ENCODE measurements at places on chromosomes 2 and 18.

DNA sequence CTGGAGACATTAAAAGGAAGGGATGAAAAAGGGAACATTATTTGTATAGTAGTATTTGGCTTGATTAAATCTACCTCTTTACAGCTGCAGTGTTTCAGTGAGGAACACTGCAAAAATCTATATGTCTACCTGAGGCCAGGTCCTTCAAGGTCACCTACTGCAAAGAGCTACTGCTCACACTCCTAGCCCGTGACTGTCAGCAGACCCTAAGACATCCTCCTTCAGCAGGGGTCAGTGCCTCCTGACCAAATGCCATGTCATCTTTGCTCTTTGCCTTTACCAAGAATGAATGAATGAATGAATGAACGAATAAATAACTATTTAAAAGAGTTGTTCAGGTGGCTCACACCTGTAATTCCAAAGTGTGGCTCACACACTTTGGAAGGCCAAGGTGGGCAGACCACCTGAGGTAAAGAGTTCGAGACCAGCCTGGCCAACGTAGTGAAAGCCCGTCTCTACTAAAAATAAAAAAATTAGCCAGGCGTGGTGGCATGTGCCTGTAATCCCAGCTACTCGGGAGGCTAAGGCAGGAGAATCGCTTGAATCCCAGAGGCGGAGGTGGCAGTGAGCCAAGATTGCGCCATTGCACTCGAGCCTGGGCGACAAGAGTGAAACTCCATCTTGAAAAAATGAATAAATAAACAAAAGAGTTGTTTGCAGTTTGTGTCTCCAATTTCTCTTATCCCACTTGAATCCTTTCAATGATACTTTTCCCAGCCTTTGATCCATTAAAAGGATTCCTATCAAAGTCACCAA lies 84.3 kb upstream of the GRB14 start:
- H3K27me3 ChIP-seq = no peaks in the 10 kb centered on the region
- no peaks in the 10 kb centered on the region for H3K36me3 ChIP-seq
- H3K4me1 ChIP-seq = no peaks in the 10 kb centered on the region
- H3K27ac ChIP-seq = no peak overlapping the region
- no peak overlapping the region for H3K4me3 ChIP-seq

DNA sequence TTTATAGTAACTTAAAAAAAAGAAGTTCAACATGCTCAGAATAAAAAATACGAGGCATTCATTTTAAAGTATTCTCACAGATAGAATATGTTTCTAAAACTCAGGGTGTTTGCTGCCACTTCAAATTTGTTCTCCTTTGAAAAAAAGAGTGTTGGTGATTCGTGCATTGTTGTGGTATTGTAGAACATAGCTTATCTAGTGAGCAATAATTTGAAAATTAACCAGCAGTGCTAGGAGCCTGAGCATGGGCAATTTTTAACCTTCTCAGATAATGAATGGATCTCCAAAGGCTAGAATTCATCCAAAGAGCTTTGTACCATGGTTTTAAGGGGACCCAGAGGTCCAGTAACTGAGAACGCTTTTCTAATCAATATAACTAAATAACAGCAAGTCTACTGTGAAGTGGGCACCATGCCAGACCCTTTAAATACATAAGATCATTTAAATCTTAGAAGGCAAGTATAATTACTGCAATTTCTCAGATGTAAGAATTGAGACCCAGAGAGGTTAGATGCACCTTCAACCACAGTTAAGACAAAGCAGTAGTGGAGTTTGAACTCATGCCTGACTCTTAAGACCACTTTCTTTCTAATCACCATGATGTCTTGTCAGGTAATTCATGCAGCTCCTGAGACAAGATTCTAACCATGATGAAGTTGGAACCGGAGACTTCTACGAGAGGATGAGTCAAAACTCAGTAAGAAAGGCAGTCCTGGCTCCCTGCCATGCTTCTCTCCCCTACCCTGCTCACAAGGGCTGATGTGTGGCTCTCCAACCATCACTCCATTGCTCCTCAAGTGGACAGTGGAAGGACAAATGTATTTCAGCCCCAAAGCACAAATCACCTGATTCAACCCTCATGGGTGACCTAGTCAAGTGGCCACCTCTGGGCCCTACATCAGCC lies 3.4 kb downstream of the CYRIA start:
- no peak overlapping the region for H3K4me3 ChIP-seq
- peaks cover 24% of the 10 kb centered on the region for H3K27me3 ChIP-seq
- no peak for DNase-seq
- peaks cover 20% of the 10 kb centered on the region for H3K4me1 ChIP-seq
- H3K27ac ChIP-seq = no peak overlapping the region

DNA sequence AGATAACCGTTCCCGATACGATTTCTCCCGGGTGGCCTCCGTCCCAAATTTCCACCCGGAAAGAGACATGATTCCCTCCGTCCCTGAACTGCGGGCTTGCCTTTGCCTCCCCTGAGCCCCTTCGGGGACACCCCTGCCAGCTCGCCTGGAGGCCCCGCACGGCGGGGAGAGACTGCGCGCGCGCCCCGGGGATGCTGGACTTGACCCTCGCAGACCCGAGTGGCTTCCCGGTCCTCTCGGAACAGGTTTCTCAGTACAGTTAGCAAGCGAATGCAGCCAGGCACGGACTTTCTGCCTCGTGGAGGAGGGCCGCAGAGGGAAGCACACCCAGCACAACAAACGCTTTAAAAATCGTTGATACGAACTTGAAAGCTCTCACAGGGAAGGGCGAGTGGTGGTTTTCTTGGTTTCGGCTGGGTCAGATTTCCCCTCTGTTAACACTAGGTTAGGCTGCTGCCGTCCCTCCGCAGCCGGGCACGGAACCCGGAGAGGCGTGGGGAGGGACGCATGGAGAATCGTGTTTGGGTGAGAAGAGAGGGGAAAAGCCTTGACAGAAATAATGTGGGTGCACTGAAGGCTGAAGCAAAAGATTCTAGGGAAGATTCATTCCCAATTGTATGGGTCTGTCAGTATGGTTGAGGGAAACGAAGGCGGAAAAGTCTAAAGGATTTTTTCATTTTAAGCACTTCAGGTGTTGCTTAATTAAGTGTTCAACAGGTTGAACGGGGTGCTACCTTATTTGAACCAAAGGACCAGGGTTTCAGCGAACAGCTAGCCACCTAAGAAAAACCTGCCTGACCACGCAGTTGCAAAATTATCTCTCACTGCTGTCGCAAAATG lies 916 bp downstream of the TNFRSF11A start:
- peaks cover 57% of the 10 kb centered on the region for H3K4me1 ChIP-seq
- peaks cover 49% of the 10 kb centered on the region for H3K27me3 ChIP-seq
- DNase-seq = peak; percentile 27

DNA sequence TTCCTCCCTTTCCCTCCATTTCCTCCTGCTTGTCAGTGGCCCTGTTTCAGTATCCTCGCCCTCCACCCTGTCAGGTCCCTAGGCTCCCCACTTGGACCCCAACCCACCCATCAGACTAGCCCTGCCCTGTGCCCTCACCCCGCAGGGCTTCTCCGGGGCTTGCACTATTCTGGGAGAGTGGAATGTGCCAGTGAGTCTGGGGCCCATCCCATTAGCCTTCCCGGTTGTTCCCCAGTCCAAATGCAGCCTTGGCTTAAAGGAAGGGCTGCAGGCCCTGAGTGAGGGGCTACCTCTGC lies 45.5 kb downstream of the MYO7B start:
- H3K4me3 ChIP-seq = no peak overlapping the region
- H3K4me1 ChIP-seq = peaks cover 8% of the 10 kb centered on the region
- H3K27ac ChIP-seq = no peak overlapping the region
- peaks cover 6% of the 10 kb centered on the region for H3K27me3 ChIP-seq
- no peak for DNase-seq

GRCh38 chr2:67290451-67291290 lies 106.5 kb upstream of the ETAA1 start:
- H3K4me3 ChIP-seq = no peak overlapping the region
- DNase-seq = no peak
- H3K36me3 ChIP-seq = no peaks in the 10 kb centered on the region
- no peaks in the 10 kb centered on the region for H3K4me1 ChIP-seq
- peaks cover 2% of the 10 kb centered on the region for H3K27me3 ChIP-seq
- H3K27ac ChIP-seq = no peak overlapping the region

Data from activated CD4-positive, alpha-beta T cell treated with anti-CD3 and anti-CD28 coated beads, Interleukin-2, amount 10 ng/mL, durations not matched to agents 7 days and 5 days (primary cell).